ENCODE measurements at places on chromosomes 2 and 18.
A peak's percentile ranks its signal among the peaks of the same experiment; 100 is the strongest.

- DNase-seq: no peak
These were observed 483.8 kb downstream of the TDRD15 start for GRCh38 chr2:21607572-21607971.

DNA sequence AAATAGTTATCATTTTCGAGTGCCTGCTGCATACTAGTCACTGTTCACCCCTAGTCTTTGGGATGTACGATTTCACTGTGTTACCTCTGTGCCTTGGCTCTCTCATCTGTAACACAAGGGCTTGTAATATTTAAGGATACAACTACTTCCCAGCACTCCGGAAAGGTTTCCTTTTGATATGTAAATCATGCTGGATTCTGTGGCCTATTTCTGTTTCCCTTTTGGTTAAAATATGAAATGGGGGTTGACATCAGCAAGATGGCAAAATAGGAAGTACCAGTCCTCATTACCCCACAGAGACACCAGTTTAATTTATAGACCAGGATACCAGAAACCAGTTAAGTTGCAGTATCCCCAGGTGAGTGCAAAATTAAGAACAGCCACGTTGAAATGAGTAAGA lies 23.5 kb downstream of the PSMG2 start:
- DNase-seq: no peak

DNA sequence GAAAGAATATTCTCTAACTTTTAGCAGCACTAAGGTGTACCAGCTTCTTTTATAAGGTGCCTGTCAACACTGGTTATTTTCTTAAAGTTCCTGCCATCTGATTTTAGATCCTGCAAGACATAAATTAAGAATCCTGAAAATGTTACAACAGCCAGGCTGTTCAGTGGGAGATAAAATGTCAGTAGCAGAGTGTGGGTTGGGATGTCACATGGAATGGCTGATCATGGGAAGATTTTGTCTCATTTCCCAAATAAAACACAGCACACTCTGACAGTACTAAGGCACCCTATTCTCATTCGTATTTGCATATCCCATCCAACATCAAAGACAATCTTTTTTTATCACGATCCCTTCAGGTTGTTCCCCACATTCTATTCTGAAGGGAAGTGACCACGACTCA lies 2.4 kb upstream of the COX7A2L start:
- DNase-seq: no peak

GRCh38 chr2:213562539-213563180 lies 278.4 kb downstream of the SPAG16 start:
- DNase-seq: no peak

DNA sequence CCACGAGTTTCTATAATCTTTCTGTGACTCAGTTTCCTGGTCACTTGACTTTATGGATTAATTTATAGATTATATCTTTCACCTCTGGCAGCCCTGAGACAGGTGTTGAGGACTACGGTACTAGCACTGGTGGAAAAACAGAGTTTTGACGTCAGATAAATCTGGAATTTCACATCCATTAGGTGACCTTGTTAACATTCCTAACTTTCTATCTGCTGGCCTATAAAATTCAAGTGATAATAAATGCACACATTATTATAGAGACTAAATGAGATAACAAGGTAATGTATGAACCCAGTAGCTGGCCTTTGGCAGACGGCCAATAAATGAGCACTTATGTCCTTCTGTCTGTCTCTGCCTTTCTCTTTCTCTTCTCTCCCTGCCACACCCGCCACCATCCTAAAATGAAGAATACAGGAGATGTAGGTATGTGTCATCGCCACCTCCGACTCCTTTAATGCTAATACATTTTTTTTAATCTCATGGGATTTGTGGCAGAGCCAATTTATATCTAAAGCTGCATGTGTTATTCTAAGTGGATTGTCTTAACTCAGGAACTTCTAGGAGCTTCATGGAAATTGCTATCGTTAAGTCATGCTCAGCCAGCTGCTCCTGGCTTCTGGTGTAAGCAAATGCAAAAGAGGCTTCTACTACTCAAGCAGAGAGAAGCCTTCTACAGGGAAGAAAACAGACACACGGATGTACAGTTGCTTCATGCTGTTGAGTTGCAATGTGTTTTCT lies 2.3 kb downstream of the TM4SF20 start:
- peak; percentile 45 for DNase-seq

DNA sequence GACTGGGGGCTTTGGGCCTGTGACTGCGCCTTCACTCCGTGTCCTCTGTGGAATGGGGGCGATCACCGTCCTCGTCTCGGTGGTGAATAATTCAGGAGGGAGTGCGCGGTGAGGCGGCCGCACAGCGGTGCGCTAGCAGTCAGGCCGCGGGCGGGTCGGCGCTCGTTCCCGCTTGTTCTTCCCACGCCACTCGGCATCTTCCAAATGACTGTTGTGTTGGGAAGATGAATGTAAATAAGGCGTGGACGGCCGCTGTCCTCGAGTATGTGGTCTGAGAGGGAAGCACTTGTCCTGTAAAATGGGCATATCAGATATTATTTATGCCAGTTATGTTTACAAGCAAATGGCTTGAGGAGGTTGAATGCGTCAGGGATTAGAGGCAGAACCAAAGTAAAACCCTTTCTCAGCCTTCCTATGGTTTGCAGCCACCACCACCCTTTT lies 608 bp upstream of the VPS4B start:
- DNase-seq: no peak

GRCh38 chr2:75573145-75573878 lies 12.6 kb upstream of the EVA1A start:
- DNase-seq: no peak

GRCh38 chr2:73260338-73260984 lies 23.8 kb downstream of the FBXO41 start:
- DNase-seq: peak; percentile 47

DNA sequence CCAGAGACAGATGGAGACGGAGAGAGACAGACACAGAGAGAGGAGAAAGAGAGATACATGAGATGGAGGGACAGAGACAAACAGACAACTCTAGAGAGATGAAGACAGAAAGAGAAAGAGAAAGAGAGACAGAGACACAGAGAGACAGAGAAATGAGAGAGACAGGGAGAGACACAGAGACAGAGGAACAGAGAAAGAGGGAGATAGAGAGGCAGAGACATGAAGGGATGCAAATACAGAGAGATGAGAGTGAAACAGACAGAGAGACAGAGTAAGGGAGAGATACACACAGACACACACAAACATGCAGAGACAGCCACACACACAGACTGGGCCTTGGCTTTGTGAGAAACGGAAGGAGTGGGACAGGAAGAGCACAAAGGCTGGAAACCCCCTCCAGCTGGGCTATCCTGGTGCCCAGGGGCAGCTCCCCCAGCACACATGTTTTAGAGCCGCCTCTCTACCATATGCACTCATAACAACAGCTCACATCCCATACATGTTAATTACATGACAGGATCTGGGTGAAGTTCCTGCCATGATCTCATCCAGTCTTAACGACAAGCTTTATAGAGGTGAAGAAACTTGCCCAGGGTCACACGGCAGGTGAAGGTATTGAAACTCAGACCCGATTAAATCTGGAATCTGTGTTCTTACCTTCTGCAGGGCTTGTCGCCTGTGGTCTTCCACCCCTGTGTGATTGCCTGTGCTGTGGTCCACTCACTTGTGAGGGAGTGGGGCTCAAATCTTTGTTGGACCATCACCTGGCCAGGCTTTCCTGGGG lies 32.4 kb downstream of the IL18R1 start:
- no peak for DNase-seq

DNA sequence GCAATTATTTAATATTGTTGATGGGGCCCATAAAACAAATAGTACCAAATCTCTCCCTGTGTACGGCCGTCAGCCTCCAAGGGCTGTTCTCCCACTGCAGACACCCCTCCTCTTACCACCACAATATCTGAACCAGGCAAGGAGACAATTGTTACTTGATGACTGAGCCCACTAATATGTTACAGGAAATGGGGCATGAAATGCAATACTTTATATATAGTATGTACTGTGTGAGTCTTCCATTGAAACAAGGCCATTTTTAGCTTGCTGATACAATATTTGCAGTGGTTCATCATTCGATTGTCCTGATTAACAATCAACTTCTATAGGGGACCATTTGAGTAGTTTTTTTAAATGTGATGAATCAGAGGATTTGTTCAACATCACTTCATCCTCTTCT lies 307.3 kb downstream of the GBX2 start:
- DNase-seq: no peak

- peak; percentile 78 for DNase-seq
These were observed 87.5 kb upstream of the RIOK3 start for GRCh38 chr18:23365602-23366001.

DNA sequence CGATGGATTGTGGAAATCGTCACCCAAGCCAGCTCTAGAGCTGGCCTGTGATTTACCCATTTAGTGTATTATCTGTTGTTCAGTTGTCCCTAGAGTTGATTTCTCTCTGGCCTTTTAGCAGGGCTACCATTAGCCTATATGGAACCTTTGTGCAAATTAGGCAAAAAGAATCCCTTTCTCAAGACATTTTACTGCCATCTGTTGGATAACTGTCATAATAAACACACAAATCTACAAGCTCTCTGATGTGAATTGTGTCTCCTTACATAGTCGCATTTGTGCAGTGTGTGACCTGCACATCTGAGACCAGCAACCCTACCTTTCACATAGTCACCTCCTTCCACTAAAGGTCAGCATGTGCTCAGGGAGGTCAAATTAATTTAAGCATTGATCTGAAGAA lies 34.0 kb downstream of the LOXHD1 start:
- no peak for DNase-seq

DNA sequence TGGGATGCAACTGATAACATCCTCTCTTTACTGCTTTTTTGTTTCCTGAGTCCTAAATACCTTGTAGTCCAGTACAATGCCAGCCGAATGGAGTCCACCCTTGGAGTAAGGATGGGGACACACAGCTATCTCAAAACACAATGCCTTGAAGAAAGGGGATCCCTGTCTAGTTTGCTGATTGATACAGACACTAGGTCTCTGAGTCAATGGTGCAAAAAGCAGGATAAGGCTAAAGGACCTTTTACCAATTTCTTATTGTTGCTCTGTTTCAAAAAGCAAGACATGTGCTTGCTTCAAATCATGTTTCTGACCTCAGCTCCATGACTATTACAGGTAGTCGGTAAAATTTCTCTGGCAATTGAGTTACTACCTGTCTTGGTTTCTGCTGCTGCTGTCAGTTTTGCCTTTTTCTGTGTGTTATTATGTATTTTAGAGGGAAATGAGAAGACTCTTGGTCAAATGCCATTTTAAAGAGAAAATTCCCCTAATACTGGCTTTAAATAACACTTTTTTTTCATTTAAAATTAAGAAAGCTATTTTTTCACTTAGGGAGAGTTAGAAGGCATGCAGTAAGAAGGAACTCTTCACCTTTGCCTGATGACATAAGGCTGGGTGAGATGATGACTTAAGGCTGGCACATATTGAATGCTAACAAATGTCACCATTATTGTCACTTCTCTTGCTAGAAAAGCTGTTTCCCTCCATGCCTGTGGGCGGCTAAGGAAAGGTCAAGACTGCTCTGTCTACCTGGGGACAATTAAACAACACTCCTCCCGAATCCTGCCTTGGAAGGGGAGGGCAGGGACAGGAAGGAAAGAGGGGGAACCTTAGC lies 4.9 kb upstream of the FIGLA start:
- DNase-seq: no peak

DNA sequence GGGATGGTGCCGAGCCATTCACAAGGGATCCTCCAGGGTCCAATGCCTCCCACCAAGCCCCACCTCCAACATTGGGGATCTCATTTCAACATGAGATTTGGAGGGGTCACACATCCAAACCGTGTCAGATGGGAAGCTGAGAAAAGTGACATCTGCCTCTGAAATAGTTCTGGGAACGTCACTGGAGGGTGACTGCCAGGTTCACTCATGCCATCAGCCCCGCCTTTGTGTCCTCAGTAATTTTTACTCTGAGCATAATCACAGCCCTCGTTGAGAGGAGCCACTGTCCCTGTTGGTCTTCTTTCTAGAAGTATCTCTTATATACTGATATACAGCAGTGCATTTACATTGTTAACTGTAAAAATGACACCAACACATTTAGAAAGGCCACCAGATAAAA lies 67.4 kb downstream of the KLHL29 start:
- DNase-seq: no peak

DNA sequence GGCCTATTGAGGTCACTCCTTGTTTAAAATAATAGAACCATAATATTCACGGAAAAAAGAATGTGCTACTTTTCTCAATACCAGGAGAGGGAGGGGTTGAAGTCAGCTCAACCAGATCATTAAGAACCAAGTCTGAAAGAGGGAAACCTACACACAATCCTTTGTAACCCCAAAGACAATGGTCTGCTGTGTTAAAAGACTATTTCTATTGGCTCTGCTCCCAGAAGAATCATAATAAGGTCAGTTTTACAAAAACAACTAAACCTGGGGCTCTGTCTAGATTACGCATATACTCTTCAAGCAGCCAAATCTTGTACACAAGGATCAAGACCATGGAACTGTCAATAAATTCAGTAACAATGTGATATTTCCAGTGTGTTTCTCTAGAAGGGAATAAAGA lies 177.2 kb upstream of the CRIM1 start:
- no peak for DNase-seq

GRCh38 chr2:30645081-30645744 lies 162.0 kb downstream of the CAPN13 start:
- DNase-seq: peak; percentile 81

GRCh38 chr18:28961669-28962228 lies 784.8 kb upstream of the CDH2 start:
- peak; percentile 2 for DNase-seq

DNA sequence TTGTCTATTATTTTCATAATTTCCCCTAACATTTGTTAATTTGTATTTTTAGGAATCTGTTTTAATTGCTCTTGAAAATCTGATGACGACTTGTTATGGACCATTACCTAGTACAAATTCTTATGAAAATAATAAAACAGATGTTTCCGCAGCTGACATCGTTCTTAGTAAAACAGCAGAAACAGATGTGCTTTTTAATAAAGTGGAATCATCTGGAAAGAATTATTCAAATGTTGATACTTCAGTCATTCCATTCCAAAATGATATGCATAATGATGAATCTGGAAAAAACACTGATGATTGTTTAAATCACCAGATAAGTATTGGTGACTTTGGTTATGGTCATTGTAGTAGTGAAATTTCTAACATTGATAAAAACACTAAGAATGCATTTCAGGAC lies 69.9 kb downstream of the PMS1 start:
- peak; percentile 73 for DNase-seq

DNA sequence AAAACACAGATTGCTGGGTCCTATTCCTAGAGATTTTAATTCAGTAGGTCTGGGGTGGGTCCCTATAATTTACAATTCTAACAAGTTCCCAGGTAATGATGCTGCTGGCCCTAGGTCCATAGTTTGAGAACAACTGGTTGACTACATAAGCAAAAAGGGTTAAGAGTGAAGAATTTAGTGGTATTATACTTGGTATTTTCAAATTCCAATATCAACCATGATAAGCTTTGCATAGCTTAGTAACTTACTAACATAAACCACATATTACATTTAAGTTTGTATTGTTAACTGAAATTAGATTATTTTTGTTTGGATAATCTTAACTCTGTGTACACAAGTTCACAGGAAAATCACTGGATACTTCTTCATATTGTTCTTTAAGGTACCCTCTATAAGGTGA lies 862.9 kb upstream of the ACVR2A start:
- peak; percentile 6 for DNase-seq

- DNase-seq: no peak
These were observed 136.4 kb downstream of the ZNF407 start for GRCh38 chr18:74734013-74734444.

All from fibroblast of gingiva (primary cell).